ENCODE measurements at places on chromosomes 12 and 14.

DNA sequence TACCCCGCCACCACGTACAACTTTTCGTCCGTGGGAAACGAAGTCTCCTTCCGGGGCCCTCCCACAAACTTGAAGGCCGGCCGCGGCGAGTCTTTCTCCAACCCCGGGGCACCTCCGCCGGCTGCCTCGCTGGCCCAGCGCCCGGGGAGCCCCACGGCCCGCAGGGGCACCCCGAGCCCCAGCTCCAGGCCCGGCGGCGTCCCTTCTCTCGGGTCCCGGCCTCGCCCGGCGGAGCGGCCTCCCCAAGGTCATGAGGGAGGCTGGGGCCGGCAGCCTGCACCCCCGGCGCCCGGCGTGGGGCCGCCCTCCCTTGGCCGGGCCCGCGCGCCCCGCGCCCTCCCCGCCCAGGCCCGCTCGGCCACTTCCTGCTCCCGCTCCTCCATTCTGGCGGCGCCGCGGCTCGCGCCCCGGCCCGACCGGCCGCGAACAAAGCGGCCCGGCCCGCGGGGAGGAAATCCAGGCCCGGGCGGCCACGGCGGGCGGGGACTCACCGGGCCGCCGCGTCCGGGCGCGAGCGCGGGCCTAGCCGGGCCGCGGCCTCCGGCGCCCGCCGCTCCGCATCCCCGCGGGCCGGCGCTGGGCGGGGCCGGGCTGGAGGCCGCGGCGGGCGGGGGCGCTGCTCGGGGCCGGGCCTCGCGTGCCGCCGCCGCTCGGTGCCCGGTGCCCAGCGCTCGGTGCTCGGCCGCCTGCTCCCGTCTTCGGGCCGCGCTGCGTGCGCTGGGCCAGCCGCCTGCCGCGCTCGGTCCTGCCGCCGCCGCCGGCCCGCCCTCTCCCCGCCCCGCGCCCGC lies at the start of gene AKT1:
TSS of gene AKT1 (minus strand) at position 756 of the 788 bp plus-strand sequence. CDS start 3,105 bp downstream, outside the sequence.
- DNase-seq: no peak

DNA sequence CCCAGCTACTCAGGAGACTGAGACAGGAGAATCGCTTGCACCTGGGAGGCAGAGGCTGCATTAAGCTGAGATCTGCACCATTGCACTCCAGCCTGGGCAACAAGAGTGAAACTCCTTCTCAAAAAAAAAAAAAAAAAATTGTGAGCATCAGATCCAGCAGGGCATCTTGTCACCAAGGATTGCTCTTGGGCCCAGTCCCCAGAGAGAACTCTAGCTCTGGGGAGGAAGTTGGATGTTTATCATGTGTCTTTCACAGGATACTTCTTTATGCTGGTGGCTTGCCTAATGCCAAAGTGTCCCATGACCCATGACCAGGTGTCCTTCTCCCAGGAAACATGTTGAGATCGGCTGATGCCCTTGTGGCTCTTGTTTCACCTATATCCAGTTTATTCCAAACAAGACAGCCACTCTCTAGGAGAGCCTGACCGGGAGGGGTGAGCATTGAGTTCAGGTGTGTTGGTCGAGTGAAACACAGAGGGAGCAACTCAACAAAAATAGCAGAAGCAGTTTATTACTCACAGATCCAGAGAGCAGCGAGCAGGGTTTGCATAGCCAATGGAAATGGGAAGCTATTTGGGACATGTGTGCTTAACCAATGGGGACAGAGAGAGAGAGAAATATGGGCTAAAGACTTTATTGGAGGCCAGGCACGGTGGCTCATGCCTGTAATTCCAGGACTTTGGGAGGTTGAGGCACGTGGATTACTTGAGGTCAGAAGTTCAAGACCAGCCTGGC lies 6.6 kb upstream of the TCHP start:
- no peak for DNase-seq

DNA sequence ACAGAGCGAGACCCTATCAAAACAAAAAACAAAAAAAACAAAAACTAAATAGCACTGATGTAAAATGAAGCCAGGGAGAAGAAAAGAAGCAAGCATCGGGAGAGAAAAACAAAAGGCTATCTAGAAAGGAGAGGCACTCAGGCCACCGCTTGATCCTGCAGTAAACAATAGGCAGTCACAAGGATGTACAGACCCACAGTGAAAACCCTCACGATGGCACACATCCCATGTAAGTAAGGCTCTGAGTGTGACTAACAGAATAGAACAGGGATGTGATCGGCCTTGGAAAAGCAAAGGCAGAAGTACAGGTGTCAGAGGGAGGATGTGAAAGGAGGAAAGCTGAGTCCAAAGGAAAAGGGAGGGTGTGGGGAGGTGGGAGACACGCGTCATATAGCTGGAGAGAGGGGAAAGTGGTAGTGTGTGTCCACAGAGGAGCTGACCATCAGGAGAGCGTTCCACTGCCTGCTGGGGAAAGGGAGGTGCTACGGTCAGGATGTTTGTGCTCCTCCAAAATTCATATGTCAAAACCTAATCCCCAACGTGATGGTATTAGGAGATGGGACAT lies 31.5 kb downstream of the CAMKK2 start:
- no peak for DNase-seq

DNA sequence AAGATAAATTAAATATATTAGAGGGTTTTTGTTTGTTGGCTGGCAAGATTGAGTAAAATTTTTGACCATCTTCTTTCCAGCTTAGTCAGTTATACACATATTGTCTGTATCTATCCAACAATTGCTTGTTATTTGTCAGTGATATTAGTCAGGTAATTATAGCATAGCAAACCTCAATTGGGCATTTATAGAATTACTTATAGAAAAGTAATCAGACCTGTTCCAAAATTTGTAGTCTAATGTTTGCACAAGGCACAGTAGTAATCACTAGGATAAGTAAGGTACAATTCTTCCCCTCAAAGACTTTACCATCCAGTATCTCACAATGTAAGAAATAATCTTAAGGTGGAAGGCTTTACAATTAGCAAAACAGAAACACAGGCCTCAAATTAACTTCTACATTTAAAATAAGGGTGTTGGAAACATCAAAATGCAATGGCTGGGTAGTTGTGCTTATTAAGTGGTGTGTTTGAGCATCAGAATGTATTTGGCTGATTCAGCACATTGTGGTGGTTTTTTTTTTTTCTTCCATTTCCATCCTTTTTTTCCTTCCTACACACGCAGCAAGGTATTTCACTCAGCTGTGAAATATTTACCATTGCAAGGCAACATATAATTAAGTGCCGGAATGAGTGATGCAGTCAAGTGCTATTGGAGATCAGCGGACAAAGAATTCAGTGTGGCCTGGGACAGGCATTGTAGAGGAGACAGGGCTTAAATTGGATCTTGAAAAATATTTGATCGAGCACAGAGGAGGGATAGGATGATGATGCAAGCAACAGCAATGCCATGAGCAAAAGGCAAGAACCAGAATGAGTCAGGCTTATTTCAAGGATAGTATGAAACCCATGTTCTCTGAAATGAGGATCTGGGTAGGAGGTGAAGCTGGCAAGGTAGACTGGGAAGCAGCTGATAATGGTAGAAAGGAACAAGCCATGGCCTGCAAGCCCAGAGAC lies 178.2 kb downstream of the AKAP6 start:
- peak; percentile 97 for DNase-seq

- DNase-seq: no peak
Measured at GRCh38 chr14:100442036-100442435, 118.9 kb downstream of the SLC25A47 start.

GRCh38 chr14:79645753-79646362 lies 565.4 kb downstream of the DIO2 start:
- no peak for DNase-seq

GRCh38 chr12:89883630-89884389 lies 175.2 kb upstream of the ATP2B1 start:
- DNase-seq: peak; percentile 42

DNA sequence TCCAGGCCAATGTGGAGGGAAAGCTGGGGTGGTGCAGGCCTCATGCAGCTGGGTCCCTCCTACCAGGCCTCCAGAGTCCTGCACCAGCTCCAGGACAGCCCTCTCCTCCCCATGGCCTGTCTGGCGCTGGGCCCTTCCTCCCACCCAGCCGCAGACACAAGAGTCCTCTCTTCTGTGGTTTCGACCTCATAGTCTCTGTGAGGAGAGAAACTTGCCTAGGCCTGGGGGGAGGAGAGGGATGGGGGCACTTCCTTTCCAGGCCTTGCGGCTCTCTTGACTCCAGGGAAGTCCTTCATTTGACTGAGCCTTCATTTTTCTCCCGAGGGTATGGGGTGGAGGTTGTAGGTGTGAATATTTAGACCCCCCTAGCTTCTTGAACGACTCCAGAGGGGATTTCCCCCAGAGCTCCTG lies 2.3 kb downstream of the MMP14 start:
- DNase-seq: peak; percentile 88

DNA sequence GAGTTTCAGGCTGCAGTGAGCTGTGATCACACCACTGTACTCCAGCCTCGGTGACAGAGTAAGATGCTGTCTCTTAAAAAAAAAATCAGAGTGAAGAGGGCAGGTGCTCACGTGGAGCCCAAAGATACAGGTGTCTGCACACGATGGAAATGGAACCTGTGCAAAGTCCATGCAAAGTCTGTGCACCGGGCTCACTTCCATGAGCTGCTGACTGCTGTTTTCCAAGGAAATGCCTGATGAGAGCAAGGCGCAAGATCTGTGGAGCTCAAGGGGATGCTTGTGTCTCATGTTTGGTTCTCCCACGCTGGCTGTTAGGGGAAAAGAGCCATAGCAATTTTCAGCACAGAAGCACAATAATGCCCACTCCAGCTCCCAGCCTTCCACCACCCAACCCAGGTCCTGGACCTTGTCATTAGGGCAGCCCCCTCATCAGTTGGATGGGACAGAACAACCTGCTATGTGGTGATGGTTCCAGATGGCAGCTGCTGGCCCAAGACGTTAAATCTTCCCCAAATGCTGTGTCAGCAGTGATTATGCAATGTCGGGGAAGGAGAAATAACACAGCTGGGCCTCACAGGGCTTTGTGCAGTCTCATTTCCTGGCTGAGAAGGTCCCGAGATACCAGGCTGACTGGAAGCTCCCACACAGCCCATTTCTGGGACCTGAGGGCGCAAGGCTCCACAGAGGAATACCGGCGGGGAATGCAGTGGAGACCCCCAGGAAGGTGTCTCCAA lies 27.9 kb upstream of the DICER1 start:
- peak; percentile 56 for DNase-seq

DNA sequence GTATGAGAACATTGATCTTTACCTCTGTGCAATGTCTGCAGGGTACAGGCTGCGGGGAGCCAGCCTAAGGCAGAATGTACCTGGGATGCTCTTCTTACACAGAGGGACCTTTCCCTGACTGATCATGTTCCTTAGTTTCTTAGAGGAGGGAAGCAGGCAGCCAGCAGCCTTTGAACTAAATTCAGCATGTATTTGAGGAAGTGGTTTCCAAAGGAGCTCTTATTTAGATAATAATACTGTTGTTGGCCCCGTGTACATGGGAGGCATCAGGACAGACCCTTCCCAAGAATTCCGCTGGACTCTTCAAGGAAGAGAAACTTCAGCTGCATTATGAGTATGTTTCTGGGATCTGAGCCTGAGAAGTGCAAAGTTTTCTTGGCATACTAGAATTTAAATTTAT lies 98.8 kb downstream of the CCDC92 start:
- DNase-seq: no peak

- peak; percentile 11 for DNase-seq
Measured at GRCh38 chr12:82326905-82327503, 31.2 kb downstream of the CCDC59 start.

GRCh38 chr12:124404162-124404784 lies 109.4 kb downstream of the RFLNA start:
- no peak for DNase-seq

GRCh38 chr14:98230411-98230810 lies 1041.6 kb downstream of the BCL11B start:
- DNase-seq: no peak

DNA sequence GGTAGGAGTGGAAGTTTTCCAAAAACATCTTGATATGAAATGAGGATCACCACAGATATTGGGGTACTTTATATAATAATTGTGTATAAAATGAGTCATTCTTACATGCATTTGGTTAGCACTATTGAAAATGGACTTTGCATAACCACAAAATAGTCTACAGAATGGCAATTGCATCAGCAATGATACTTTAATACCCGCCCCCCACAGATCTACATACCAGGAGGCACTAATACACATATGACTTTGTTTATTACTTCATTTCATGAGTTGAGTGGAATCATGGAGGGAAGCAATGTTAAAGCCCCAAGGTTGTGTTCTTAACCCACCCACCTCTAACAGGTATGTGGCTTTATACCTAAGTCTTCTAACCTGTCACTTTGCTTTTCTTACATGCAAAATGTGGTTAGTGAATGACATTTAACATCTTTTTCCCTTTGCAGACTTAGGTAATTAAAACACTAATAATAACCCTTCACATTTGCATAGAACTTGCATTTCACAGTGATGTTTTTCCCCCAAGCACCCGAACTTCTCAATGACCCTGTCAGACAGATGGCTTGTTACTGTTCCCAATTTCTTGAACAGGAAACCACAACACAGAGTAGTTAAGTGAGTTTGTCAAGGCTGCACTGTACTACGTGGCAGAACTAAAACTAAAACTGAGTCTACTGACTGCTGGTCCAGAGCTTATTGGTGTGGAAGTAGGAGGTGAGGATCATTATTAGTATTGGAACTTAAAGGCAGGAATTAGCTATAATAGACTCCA lies 101.9 kb downstream of the NPAS3 start:
- peak; percentile 45 for DNase-seq

DNA sequence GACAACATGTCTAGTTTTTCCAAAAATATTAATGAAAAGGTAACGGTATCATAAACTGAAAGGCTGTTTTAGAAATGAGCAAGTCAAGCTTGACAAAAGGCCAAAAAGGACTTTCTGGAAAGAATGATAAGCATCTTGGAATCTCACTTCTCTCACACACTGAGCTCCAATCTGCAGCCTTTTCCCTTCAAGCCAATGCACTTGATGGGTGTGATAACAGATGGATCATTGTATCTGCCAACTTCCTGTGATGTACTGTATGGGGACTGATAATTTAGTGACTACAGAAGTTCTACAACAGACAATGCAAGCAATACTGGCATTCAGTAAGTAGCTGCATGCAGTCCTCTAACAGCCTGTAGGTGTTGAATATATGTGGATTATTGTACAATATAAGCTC lies 147.1 kb downstream of the MED13L start:
- DNase-seq: peak; percentile 86

- peak; percentile 33 for DNase-seq
Measured at GRCh38 chr14:68363843-68364767, 428.8 kb downstream of the ZFP36L1 start.
